ENCODE measurements at places on chromosomes 1 and 21. TPM values are rescaled to one million over a fixed set of nuclear protein-coding genes. Genes with fewer than 3 reads are reported as not detected.

DNA sequence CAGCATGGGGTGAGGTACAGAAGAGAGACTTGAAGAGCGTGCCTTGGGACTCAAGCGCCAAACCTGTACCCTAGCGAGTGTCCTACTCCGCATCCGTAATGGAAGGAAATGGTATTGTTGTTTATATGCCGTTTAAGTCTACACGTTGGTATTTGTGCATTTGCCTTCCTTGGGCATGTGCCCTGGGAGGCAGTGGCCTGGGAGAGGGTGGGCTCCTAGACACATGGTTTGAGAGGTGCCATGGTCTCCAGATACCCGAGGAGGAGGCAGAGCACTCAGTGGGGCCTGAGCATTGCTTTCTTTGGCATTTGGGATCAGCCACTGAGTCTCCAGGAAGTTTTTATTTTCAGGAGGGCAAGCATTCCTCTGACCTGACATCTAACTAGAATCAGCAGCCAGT, 6.5 kb downstream of the ZNF672 start:
- peak; percentile 1 for DNase-seq

DNA sequence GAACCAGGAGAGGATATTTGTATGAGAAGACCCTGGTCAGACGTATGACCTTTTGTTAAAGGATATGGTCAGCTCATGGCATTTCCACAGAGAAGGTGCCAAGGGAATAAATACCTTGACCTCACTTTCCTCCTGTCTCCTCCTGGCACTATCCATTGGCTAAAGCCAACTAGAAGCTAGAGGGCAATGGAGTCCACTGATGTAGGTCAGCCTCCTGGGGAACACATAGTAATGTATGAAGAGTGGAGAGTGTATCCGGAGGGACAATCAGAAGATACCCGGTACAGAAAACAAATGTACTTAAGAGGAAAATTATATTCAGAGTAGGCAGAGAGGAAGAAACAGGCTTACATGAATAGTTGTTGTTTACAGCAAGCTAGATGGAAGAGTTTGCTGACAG, 698 bp upstream of the NTMT2 start:
- no peak for DNase-seq

- DNase-seq: no peak
Measured at GRCh38 chr1:205182930-205183329, 28.6 kb downstream of the DSTYK start.

DNA sequence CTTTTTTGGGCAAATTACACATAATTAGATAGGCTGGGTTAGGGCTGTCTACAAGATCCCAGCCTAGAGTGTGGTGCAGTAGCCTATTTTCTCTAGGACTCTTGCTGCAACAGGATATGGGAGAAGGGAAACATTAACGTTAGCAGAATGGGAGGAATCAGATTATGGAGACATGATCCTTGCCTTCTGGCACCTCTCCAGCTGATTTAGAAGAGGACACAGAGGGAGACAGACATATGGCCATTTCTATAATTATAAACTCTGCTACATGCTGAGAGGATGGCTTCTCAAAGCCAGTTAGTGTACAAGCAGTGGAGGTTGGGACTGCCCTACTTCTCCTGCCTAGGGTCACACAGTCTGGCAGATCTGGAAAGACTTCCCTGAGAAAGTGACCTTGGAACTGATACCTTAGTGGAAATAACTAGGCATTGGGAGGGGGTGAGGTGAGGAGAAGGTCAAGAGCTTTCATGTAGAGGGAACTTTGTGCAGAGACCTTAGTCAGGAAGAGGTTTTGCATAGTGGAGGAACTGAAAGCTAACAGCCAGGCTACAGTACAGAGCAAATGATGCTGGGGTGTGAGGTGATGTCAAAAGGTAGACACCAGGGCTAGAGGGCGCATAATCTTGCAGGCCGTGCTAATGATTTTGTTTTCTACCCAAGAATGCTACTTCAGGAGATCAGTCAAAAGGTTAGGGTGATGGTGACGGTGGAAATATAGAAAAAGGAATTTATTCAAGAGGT, 1.2 kb upstream of the CD1D start:
- DNase-seq: no peak

The LRRN2 gene
- 0.32 TPM for total RNA-seq

- no peak for DNase-seq
Measured at GRCh38 chr1:232471250-232471649, 158.7 kb downstream of the SIPA1L2 start.

- no peak for DNase-seq
Measured at GRCh38 chr1:233865902-233866301, 38.6 kb upstream of the SLC35F3 start.

The MROH7 gene
- total RNA-seq: 5.3 TPM

DNA sequence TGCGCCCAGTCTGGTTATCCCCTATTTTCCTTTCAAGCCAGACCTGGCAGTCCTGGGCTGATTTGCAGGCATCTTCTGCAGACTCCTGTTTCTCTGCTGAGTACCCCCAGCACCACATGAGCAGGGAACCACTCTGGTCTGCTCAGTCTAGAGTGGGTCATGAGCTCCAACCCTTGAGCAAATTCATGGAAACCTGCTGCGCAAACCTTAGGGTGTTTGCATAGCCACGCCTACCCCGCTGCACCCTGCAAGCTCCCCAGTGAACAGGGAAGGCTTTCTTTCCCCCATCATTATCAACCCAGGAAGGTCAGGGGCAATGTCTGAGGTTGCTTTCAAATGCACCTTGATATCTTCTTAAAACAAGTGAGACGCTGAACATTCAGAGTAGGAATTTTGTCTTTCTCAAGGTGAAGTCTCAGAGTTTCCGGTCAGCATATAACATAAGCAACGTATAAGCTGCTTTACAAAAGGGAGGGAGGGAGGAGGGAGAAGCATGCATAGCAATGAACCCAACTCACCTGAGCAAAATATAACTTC, 11.1 kb upstream of the KCNE1 start:
- no peak for DNase-seq

The ATP1A4 gene
- total RNA-seq: not detected

DNA sequence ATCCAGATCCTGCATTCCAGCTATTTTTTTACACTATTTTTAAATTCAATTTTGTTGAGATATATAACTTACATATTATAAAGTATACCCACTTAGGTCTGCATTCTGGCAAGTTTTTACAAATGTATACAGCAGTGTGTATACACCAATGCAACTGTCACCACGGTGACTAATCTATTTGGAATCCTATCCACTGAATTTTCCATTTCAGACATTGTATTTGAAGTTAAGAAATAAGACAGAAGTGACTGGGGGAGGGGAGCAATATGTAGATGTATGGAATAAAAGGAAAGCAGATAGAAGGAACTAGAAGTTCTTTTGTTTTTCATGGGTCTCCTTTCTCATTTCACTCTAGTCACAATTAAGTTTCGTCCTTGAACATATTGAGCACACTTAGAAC, 431.5 kb upstream of the CHRM3 start:
- DNase-seq: no peak

The CELA2A gene
- total RNA-seq: not detected

DNA sequence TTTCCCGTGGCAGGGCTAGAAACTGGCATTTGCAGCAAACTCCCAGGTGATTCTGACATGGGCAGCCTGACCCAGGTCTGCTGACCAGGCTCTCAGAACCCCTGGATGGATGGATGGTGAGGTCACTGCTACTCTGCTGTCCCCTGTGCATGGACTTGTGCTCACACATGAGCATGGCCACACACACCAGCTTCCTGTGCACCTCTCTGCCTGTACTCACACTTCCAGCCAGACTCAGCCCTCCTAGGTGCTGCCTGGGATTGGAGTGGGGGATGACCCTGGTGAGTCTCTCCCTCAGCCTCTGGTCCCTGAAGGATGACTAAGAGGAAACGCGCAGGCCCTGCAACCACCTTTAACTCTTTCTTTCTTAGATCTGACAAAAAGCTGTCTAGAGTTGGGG, 361.1 kb downstream of the HHAT start:
- DNase-seq: no peak
